ENCODE measurements at places on chromosomes 12 and 14. TPM values are rescaled to one million over a fixed set of nuclear protein-coding genes. Genes with fewer than 3 reads are reported as not detected.

- DNase-seq: no peak
Measured at GRCh38 chr14:103091041-103091882, 3.3 kb upstream of the EXOC3L4 start.

- DNase-seq: no peak
Measured at GRCh38 chr14:31678421-31679249, 117.4 kb downstream of the NUBPL start.

- no peak for DNase-seq
Measured at GRCh38 chr12:49048953-49049352, 11.6 kb downstream of the KMT2D start.

DNA sequence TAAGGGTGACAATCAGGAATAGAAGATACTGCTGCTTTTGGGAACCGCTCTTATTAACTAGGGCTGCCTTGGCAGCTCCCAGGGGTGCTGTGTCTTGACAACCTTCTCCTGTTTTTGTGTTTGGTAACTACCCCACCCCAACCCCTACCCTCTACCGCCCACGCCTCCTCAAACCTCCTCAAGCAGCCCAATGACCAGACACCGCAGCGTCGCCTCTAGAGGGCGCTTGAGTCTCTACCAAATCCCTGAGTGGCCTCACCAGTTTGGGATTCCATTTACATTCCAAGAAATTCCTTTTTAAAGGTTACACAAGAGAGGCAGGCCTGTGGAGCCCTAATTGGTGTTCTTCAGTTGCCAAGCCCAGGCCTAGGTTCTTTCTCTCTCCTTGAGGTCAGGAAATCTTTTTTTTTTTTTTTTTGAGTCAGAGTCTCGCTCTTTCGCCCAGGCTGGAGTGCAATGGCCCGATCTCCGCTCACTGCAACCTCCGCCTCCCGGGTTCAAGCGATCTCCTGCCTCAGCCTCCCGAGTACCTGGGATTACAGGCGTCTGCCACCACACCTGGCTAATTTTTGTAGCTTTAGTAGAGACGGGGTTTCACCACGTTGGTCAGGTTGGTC, 72.4 kb upstream of the USP44 start:
- DNase-seq: peak; percentile 76

DNA sequence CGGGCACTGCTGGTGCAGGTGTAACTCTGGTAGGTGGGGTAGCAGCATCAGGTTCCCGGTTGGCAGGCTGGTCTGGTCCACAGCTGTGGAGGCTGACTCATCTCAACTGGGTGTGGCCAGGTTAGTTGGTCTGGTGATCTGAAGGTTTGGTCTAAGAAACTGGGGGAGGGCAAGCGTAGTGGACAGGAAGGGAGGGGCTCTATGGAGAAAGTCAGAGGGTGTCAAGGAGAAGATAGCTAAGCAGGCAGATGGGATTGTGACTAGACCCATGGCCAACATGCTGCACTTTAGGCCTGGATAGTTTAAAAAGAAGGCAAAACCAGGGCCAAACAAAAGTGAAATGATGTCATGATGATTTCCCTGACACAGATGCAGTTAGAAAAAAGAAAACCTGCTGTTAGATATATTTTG, 7.9 kb downstream of the TRIM9 start:
- no peak for DNase-seq

The NPFF gene
- not detected for total RNA-seq

The CBLN3 gene
- 3.1 TPM for total RNA-seq

The IKBIP gene
- total RNA-seq: 103 TPM

Measured in SJSA1 (cell line).